ENCODE measurements at places on chromosomes 13 and 19.

DNA sequence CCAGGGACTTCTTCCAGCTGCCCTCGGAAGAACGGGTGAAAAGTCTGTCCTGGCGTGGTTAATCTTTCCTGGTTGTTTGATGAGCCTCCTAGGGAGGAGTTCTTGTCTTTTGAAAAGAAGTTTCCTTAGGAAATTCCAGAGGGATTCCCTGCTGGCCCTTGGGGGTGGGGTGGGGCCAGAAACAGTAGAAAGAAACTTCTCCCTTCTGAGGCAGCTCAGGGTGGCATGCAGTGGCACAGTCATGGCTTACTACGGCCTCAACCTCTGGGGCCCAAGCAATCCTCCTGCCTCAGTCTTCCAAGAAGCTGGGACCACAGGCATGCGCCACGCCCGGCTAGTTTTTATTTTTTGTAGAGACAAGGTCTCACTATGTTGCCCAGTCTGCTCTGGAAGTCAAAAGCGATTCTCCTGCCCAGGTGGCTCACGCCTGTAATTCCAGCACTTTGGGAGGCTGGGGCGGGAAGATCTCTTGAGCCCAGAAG is 1.5 kb downstream of the ZNF101 start:
- no peak for DNase-seq

DNA sequence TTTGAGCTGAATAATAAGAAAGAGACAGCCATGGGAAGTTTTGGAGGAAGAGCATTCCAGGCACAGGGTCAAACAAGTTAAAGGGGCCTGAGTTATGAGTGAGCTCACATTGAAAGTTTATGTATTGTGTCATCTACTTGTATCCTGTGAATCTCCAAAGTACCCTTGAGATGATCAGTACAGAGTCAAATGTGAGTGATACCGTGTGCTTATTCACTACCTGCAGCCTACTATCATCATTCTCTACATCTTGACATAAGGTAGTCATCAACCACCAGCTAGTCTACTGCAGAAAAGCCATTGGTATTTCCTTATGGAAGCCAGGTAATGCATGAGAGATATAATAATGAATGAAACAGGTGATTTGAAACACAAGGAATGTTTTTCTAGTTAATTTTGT is 3.0 kb upstream of the KCTD12 start:
- DNase-seq, result no peak

DNA sequence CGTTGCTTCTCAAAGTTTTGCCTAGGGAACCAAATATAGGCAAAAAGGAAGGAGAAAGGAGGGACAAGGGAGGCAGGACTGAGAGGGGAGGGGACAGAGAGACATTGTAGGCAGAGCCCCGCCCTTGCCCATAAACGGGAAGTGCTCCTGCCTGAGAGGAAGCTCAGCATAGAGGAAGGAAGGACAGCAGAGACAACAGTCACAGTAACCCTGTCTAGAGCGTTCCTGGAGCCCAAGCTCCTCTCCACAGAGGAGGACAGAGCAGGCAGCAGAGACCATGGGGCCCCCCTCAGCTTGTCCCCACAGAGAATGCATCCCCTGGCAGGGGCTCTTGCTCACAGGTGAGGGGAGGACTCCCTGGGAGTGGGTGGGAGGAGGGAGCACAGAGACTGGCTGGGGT is at the start of gene CEACAM21:
Gene CEACAM21 (plus strand): TSS at position 169 of the 400 bp plus-strand sequence. CDS start 109 bp downstream, at position 278.
- no peak for DNase-seq

GRCh38 chr13:90872491-90873025 is 474.9 kb upstream of the MIR17HG start:
- no peak for DNase-seq

DNA sequence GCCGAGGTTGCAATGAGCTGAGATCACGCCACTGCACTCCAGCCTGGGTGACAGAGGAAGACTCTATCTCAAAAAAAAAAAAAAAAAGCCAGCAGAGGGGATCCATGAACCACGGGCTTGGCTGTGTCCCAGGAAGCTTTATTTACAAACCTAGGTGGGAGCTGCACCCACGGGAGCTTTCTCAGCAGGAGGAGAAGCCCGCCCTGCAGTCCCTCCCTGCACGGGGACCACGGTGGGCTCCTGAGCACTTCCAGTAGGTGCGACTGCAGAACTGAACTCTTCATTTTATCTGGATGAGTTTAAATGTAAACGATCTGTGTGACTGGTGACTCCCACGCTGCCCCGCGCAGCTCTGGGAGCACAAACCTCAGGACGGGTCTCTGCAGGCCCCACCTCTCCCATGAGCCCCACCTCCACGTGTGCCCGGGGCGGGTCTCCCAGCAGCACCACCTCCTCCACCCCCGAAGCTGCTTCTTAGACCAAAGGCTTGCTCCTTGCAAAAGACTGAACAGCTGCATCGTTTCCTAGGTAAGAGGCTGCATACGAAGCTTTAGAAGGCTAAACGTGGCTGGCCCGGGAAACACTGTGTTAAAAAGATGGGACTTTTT is 66.4 kb downstream of the SPACA7 start:
- no peak for DNase-seq

DNA sequence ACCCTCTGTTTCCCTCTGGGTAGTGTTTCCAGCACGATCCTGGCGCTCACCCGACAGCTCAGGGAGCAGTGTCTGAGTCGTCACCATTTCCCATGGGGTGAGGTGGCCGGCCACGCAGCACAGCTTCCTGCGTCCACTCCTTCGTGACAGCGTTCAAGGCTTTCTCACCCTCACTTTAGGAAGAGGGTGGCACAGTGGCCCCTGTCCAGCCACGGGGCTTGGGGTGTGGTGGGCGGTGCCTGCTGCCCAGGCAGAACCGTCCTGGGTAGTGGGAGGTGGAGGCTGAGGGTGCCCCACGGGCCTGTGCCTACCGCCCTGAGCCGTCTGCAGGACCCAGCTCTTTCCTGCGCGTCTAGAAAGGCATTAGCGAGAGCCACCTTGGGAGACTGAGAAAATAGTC is 21.9 kb downstream of the LAMP1 start:
- DNase-seq, result no peak

DNA sequence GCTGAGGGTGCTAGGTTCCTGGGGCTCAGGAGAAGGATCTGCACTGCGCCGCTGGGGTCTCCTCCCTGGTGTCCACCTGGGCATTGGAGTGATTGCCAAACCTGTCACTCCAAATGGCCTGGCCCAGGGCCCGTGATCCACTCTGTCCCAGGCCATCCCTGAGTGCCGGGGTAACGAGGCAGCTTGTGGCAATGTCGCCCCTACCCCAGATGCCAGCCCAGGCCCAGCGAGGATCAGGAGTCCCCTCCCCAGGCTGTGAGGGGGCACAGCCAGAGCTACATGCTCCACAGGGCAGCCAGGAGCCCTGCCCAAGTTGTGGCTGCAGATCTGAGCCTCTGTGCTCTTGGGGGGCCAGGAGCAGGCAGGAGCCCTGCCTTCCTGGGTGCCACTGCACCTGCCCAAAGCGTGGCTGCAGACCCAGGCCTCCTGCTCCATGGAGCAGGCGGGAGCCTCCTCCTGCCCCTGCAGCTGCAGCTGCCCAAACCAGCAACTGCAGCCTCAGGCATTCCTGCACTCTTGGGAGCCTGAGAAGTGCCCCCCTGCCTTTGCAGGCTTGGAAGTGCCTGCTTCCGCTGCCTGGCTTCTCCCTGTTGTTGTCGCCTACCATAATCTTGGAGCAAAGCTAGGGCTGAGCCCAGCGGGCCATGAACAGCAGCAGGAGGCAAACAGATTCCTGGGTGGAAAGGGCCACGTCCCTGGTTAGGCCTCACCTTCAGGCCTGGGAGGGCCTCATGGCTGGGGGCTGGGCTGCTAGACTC is 4.6 kb downstream of the IGFL4 start:
- DNase-seq, result no peak

DNA sequence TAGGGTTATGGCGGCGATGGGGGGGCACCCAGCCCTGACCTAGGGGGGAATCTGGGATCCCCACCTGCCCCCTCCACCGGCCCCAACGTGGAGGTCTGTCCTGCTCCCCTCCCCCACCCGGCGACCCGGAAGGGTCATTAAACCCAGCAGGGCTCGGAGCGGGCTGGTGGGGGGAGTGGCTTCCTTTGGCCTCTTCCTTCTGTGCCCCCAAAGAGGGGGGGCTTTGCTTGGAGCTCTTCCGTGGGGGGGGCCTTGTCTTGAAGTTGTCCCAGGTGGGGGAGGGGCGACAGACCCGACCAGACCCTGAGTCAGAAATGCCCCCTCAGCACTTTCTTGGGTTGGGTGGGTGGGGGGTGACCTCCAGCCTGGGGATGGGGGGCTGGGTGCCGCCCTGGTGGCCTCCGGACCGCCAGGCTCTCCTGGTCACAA is 1.5 kb downstream of the ARID3A start:
- DNase-seq, result no peak

DNA sequence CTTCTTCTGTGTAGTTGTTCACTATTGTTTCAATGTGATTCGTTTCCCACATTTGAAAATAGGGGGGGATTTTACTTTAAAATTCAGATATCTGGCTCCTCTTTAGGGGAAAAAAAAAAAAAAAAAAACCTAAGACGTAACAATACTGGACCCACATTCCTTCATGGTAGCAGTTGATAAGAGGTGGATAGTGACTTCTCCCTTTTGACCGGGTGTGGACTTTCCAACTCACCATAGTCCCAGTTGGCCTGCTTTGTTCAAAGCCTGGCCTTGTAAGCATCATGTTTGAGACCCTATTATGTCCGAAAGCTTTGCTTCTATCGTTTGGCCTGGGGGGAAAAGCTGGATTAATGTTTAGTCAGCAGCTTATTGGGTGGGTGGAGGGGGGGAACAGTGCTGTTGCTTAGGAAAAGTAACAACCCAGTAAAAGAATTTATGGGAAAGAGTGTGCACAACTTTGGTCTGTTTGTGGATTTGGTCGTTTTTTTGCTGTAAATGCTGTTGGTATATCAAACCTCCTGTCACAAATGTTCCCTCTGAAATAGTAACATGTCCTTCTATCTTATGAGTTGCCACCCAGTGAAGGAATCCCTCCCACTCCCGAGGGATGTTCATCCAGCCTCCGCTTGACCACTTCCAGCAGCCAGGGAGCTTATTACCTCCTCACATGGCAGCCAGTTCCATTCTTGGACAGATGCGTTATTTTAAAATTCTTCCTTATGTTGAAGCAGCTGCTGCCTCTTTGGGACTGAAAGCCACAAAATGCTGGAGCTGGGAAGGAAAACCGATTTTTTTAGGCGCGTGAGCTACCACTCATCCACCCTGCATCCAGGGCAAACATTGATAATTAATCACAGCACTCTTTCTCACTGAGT is 10.4 kb downstream of the SAMD4B start:
- no peak for DNase-seq

DNA sequence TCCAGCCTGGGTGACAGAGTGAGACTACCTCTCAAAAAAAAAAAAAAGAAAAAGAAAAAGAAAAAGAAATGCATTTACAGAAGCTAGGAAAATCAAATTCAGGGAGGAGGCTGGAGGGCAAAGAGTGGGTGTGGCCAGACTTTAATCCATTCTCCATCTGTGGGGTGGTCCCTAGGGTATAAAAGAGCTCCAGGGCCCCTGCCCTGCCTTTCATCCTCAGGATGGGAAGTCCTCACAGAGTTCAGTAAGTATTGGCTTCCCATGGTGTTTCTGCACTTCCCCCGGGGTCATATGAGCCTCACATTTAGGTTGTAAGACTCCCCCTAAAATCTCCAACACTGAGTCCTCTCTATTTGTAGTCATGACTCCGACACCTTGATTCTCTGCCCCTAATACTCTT is 33.0 kb downstream of the DPRX start:
- no peak for DNase-seq

DNA sequence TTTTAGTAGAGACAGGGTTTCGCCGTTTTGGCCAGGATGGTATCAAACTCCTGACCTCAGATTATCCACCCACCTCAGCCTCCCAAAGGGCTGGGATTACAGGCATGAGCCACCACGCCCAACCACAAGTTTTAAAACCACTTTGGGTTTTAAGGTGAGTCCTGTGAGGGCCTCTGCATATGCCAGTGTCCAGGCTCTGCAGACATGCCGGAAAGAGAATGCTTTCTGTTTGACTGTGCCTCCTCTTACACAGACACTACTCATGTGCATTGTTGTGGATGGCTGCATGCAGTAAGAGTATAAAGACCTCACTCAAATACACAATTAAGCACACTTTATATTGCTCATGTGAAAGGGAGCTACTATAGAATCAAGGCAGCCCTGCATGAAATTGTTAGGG is 20.8 kb upstream of the SLC25A30 start:
- no peak for DNase-seq

- DNase-seq, result no peak
These were observed 11.3 kb downstream of the LGALS13 start for GRCh38 chr19:39613597-39613996.

- no peak for DNase-seq
These were observed 2.6 kb downstream of the KCNRG start for GRCh38 chr13:50017819-50018218.

Measured in fibroblast of lung (primary cell).